GM12878 (cell line): ENCODE measurements at places on chromosomes 12 and 14. TPM values are rescaled to one million over a fixed set of nuclear protein-coding genes. Genes with fewer than 3 reads are reported as not detected.

DNA sequence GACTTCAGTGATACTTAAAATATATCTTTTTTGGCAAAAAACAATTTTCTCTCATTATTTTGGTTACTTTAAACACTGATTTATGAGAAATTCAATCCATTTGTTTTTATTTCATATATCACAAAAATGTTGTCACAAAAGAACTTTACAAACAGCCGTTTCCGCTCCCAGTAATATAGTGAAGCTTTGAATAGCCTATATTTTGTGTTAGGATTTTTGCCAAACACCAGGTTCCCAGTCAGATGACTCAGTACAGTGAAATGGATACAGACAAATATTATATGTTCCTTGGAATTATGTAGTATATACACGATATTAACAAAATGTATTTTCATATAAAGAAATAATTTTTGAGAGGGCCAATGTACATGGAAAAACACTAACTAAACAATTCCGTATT lies 411.1 kb downstream of the CCER1 start:
- no peak for DNase-seq

DNA sequence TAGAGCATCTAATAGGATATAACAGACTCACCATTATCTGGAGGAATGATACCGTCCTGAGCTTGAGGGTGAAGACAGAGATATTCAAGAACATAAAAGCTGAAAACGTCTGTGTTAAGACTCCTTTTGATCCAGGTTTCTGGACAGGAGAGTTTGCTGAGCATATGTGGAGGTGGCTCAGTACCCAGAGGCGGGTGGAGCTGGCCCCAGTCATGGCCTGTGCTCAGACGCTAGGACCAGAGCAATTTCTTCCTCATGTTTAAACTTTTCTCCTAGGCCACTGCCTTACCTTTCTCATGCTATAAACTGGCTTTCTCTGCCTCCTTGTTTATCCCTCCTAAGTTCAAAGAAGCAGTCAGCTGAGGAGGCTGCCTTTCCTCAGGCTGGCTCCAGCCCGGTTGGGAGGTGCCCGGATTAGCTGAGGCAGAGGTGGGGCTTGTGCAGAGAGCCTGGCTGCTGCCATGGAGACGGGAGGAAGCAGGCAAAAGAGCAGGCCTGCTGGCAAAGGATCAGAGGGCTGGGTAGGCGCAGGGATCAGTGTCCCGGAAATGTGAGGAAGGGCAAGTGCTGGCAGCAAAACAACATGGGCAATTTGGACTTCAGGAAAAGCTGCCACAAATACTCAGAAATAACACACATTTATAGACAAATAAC lies 13.7 kb downstream of the COA8 start:
- DNase-seq, result no peak

DNA sequence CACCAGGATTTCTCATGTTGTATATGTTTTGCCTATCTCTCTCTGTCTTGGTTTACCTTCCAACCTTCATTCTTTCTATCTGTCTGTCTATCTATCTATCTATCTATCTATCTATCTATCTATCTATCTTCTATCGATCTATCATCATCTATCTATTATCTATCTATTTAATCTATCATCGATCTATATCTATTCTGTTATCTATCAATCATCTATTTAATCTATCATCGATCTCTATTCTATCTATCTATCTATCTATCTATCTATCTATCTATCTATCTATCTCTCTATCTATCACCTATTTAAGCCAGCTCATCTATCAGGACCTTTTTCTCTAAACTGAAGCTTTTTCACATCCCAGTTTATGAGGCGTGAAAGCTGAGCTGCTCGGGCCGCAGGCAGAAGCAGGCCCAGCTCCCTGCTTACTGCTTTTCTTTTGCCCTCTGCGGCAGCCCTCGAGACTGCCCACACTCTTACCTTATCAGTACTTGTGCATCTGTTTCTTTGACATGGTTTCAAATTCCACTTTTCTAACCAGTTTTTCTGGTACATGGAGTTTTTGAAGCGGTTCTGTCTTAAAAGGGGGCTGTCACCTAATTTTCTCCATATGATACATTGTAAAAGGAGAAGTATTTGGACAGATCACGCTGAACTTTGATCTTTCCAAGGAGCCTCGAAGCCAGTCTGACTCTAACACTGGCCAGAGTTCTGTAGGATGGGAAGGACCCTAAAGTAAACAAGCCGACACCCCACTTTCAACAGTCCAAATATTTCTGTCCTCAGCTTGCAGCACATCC lies 44.4 kb upstream of the GSG1 start:
- no peak for DNase-seq

DNA sequence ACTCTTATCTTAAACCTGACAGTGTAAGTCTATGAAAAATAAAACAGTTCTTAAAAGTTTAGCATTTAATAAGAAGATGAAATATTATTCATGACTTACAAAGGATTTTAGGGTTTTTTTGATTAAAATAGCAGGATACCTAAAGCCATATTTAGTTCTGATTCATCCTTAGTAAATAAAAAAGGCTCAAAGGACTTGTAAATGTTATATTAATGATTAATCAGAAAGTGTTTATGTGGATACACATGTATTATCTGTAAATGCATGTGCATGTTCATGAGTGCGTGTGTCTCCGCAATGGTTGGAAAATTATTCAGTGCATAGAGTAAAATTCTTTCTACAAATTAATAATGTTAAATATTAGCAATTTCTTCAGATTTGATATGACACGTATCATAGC lies 4.4 kb downstream of the KLRF1 start:
- DNase-seq, result no peak

- DNase-seq, result no peak
Measured at GRCh38 chr14:72595152-72595862, 298.6 kb downstream of the DPF3 start.

- DNase-seq, result no peak
Measured at GRCh38 chr14:76755610-76756370, 5.5 kb upstream of the VASH1 start.

DNA sequence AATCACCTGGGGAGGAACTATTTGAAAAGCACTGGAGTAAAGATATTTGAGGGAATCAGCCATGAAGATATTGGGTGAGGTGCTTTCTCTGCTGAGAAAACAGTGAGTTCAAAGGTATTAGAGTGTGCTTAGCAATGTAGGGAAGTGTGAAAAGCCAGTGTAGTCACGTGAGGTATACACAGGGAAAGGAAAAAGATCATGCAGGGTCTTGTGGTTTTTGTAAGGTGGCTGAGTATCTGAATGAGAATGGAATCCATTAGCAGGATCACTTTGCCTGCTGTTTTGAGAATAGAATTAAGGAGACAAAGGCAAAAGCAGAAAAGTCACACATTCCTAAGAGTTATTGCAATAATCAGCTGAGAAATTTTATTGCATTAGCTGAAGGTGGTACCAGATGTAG lies 193.0 kb downstream of the PIK3C2G start:
- DNase-seq, result no peak

The TMEM30B gene
- total RNA-seq, result 0.10 and 0.27 TPM in 2 replicates

The NFKBIA gene
- 303 and 309 TPM in 2 replicates for total RNA-seq

The OR6C70 gene
- not detected in 2 replicates for total RNA-seq

The PTPRR gene
- total RNA-seq, result 0.15 and 0.27 TPM in 2 replicates

The FAM90A1 gene
- 0.62 and 0.66 TPM in 2 replicates for total RNA-seq

The POTEM gene
- total RNA-seq, result not detected in 2 replicates

The KRT85 gene
- 0.15 TPM in 1 of 2 replicates, not detected in the other for total RNA-seq

The ZFHX2 gene
- total RNA-seq, result 1.8 and 2.2 TPM in 2 replicates

The WSCD2 gene
- not detected in 2 replicates for total RNA-seq
